ENCODE measurements at places on chromosomes 2 and 18.

DNA sequence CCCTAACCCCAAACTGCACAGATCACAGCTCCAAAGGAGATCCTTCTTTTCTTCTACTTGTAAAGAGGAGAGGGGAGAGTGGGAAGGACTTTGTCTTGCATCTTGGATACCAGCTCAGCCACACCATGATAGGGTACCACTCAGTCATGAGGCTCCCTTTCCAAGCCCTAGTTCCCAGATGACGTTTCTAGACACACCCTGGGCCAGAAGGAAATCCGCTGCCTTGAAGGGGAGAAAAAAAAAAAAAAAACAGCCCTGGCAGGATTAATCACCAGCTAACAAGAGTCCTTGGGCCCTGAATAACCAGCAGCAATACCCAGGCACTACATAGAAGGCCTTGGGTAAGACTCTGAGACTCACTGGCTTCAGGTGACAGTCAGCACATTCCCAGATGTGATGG lies 36.9 kb downstream of the ST8SIA3 start:
- no peak for DNase-seq

DNA sequence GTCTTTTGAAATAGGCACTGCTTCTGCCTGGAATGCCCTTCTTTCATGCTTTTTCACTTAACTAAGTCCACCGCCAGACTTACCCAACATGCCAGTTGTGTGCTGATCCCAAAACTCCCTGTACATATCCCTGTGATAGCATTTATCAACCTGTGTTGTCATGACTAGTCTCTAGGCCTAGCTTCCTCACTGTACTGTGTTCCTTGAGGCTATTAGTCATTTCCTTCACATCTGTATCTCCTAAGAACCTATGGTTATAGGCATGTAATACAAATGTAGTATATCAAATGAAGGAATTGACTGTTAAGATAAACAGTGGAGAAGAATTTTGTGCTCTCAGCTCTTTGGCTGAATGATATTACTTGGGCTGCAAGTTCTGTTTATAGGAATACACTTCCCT lies 184.3 kb downstream of the CYRIA start:
- no peak for DNase-seq

- peak; percentile 54 for DNase-seq
These were observed 19.9 kb upstream of the SCYGR1 start for GRCh38 chr2:227407591-227408151.

GRCh38 chr2:217807025-217807424 lies 195.8 kb downstream of the TNS1 start:
- no peak for DNase-seq

GRCh38 chr2:166081131-166081632 lies 46.6 kb downstream of the SCN1A start:
- DNase-seq, result no peak

GRCh38 chr2:178865146-178865936 lies 58.1 kb upstream of the TTN start:
- no peak for DNase-seq

GRCh38 chr2:100260712-100261620 lies 61.3 kb downstream of the LONRF2 start:
- peak; percentile 39 for DNase-seq

GRCh38 chr2:230877759-230878598 lies 13.2 kb downstream of the ITM2C start:
- no peak for DNase-seq

DNA sequence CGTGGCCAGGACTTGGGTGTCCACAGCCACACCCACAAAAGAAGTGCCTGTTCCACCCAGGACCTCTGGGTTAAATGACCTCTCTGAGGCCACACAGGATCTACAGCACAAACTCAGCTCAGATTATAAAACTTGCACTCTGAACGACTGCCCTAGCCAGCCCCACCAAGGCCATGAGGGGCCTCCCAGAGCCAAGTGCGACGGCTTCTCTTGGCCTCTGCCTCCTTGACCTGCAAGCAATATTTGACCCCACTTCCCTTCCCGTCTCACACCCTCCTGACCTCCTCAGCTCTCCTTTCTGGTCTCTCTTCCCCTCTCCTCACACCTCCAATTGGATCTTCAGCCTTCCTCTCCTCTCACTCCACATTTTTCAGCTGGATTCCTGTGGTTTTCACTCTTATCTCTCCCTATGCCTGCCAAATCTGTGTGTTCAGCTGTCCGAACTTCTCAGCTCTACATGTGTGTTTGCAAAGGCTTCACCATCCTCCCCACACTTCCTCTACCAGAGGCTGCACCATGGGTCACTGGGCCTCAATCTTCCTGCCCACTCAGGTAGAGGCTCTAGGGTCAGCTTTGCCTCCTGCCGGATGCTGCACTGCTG lies 25.3 kb upstream of the STEAP3 start:
- DNase-seq, result no peak

DNA sequence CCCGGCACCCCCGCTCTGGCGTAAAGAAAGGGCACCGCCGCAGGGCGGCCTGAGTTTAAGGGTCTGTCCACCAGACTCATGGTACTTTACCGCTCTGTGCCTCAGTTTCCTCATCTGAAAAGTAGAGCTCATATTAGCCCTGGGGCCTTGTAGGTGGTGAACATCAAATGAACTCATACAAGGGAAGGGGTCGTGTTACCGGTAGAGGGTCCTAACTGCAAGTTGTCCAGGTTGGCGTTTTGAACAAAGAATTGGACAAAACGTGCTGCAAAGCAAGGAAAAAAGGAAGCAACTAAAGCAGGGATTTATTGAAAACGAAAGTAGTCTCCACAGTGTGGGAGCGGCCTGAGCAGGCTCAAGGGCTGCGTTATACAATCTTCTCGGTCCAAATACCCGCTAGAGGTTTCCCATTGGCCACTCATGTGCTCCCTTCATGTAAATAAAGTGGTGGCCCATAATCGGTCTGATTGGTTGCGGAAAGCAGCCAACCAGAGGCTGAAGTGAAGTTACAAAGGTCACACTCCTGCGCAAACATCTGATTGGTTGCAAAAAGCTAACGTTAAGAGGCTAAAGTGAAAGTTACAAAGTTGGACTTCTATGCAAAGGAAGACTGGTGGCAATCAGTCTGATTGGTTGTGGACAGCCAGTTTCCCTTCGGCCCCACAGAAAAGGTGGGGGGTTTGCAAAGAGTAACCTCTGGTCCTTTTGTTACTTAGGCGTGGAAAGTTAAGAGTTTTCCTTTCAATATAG lies 80.7 kb upstream of the LDLRAD4 start:
- peak; percentile 65 for DNase-seq

GRCh38 chr2:9800975-9801726 lies 42.1 kb upstream of the TAF1B start:
- peak; percentile 20 for DNase-seq

DNA sequence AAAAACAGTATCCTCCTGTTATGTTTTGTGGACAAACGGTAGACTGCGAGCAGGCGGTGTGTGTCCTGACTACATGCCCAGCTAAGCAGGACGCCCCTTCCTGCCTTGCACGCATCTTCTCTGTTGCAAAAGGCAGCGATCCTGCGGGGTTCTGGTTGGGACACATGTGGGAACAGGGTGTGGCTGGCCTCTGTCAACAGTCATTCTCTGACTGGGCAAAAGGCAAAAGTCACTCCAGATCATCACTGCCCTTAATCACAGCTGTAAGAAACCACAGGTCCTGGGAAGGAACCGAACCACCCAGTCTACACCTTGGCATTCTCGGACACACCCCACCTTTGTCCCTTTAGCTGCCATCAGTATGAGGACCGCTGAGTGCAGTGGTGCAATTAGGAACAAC lies 44.3 kb upstream of the TMEM87B start:
- no peak for DNase-seq

- no peak for DNase-seq
These were observed 3.7 kb upstream of the EMILIN2 start for GRCh38 chr18:2843146-2843545.

GRCh38 chr2:71609029-71609428 lies 155.7 kb downstream of the DYSF start:
- DNase-seq, result no peak

DNA sequence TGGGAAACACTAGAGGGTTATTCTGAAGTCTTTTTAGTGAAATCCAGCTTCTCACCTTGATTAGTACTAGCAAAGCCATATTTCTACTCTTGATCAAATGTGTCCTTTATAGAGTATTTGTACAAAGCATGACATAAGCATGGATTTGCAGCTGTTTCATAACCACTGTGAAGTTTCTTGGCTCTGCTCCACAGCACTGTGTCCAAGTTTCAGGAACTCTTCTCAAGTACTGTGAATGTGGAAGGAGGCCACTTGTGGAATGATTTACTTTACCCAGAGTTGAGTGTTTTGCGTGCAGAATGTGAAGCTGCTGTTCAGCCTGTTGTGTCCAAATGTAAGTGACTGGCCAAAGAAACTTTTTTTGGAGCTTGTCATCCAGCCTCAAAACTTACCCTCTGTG lies 16.2 kb upstream of the MAPRE2 start:
- peak; percentile 88 for DNase-seq

DNA sequence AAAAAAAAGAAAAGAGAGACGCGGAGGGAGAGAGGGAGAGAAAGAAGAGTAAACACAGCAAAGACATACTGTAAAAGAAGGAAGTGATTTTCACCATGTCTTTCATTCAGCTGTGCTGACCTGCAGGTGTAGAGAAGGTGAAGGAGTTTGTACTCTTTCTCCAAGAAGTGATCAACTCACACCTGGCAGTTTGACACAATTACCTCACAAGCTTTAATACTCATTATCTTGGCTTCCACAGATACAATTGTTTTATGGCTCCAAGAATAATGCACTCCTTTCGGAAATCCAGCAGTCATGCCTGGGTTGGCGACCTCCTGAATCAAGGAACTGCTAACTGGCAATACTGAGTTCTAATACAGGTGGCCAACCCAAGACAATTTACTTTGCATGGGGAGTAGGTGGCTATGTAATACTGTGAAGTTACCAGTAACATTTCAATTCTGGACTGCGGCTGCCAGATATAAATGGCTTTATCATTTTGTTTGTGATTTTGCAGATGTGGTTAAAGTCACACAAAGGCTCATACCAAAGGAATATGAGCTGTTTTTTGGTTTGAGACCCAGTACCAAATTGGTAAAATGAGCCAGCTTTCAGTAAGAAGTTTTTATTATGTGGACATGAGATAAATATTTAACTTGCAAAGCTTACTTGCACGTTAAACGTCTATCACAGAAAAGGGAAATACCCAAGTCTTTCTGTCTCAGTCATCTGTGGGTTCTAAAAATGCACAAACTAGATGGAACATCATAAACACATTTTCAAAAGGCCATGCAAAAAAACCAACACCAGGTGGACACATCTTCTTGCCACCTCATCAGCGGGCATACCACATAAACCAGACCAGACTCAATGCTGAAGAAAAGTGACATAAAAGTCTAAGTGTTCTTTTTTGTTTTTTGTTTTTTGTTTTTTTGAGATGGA lies 69.3 kb downstream of the NCKAP5 start:
- no peak for DNase-seq

DNA sequence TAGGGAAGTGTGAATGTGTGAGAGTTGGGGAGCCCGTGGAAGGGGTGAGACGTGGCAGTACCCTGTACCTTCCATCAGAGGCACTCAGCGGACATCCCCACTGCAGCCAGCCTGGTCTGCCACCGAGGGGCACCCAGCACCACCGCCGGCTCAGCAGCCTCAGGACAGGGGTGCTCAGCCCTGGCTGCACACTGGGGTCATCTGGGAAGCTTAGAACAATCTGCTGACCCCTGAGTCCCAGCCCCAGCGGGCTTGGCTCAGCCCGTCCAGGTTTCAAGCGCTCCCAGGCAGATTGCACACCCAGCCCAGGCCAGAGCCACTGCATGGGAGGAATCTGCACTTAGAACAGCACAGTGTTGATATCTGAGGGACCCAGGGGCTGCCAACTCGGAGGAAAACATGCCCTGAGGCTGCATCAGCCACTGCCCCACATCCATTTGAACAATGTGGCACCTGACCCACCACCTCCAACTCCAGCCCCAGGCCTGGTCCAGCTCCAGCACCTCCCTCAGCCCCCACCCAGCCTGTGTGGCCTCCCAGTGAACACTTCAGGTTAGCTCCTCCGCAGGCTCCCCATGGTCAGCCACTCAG lies 147.1 kb upstream of the OTOS start:
- DNase-seq, result no peak

GRCh38 chr2:26412091-26412673 lies 10.5 kb downstream of the DRC1 start:
- DNase-seq, result no peak

- DNase-seq, result peak; percentile 13
These were observed 79.8 kb upstream of the NOSTRIN start for GRCh38 chr2:168722592-168722991.

DNA sequence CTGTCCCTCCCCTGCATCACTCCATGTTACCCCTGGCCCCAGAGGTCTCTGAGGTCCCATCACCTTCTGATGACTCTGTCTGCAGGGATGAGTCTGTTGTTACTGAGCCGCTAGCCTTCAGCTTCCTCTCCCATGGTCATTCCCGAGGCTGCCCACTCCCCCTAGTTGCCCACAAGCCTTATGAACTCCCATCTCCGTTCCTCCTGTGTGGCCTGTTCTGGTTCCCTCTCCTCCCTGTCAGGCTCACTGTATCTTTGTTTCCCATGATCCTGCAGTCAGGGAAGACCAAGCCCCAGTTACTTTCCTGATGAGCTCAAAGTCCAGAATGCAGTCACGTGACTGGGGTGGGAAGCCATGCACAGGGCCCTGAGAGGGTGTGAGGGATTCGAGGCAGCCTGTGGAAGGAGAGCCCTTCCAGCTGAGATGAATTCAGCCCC lies 39.5 kb downstream of the INPP4A start:
- DNase-seq, result no peak

- DNase-seq, result no peak
These were observed 74.4 kb upstream of the UGP2 start for GRCh38 chr2:63767307-63767706.

DNA sequence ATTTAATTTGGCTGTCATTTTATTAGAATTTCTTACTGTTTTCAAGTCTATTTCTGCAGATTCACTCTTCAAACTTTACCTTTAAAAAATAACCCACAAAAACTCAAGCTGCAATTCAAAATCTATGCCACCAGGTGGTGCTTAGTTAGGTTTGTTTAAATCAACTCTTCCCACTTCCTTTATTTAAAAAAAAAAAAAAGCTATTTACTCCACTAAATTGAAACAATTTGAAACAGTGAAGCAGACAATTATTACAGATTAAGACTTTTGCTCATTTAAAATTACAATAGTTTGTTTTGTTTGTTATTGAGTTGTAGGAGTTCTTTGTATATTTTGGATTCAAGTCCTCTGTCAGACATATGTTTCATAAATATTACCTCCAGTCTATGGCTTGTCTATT lies 300.0 kb downstream of the PDE11A start:
- DNase-seq, result peak; percentile 18

DNA sequence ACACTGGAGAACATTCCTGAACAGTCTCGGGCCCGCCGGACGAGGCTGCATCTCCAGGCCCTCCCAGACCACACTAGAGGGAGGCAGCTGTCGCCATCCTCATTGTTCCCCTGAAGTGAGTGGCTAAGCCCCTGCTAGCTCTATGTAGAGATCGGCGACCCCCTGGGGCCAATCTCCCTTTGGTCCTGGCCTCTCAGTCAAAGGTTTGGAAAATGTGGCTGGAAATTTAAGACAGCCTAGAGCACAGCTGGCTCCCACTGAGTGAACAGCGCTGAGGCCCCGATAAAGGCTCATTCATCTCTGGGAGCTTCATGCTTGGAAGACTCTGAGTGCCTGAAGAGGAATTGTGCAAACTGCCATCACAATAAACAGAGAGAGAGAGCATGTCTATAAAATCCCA lies 360.3 kb downstream of the CLIP4 start:
- no peak for DNase-seq

- DNase-seq, result no peak
These were observed 4.0 kb downstream of the HES6 start for GRCh38 chr2:238235856-238236255.

GRCh38 chr2:126175222-126175621 lies 480.7 kb upstream of the GYPC start:
- no peak for DNase-seq

GRCh38 chr2:144377914-144378313 lies 142.0 kb downstream of the ZEB2 start:
- DNase-seq, result no peak

GRCh38 chr2:167018590-167018989 lies 130.3 kb downstream of the XIRP2 start:
- no peak for DNase-seq
